ENCODE measurements at places on chromosomes 1 and 21.

DNA sequence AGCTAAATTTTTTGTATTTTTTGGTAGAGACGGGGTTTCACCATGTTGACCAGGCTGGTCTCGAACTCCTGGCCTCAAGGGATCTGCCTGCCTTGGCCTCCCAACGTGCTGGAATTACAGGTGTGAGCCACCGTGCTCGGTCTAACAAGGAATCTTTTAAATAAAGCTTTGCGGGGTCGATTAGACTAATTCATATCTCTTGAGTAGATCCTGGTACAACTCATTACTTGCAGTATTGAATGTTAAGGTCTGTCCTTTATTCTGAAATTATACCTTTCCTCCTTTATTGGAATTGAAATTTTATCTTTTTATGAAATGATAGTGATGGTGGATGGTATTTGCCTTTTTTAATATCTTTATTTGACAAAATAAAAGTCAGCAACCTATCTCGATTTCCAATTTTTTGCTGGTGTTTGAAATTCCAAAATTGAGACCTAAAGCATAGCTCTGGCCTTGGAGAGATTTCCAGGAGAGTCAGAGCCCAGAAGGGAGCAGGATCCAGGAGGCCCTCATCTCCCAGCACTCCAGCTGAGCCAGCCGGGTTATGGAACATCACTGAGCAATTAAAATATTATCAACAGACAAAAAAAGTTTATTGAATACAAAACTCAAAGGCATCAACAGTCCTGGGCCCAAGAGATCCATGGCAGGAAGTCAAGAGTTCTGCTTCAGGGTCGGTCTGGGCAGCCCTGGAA lies 4.7 kb downstream of the S100A2 start:
- no peak for DNase-seq

DNA sequence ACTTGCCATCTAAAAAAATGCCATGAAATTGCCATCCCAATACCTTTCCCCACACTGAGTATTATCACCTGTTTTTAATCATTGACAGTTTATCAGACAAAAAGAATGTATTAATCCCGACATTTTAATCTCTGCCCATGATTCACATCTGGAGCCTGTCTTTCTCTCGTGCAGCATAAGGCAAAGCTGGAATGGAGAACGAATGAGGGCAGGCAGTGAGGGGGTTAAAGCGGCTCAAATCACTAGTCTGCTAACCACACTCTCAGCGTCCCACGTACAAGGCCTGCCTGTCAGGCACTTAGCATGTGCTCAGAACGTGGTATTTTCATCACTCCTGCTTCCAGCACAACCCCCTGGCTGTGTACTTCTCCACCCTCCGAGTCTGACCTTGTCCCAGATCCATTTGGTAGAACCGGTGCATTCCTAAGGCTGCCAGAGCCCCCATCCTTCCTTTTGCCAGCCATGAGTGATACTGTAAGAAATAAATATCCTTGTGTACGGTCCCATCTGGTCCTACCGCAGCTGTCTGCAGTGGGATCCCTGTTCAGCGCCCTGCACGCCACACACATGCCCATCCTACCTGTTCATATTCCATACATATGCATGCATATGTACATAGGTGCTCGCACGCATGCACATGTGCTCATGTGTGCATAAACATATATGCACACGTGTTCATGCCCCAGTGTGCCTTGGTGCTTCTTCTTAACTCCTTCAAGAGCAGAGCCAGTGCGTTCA lies 34.6 kb upstream of the FHAD1 start:
- DNase-seq, result no peak

GRCh38 chr1:2972879-2973575 lies 48.2 kb upstream of the ACTRT2 start:
- no peak for DNase-seq

GRCh38 chr1:208803011-208803811 lies 559.0 kb upstream of the PLXNA2 start:
- no peak for DNase-seq

- no peak for DNase-seq
Measured at GRCh38 chr1:191697556-191697955, 460.7 kb upstream of the RGS18 start.

DNA sequence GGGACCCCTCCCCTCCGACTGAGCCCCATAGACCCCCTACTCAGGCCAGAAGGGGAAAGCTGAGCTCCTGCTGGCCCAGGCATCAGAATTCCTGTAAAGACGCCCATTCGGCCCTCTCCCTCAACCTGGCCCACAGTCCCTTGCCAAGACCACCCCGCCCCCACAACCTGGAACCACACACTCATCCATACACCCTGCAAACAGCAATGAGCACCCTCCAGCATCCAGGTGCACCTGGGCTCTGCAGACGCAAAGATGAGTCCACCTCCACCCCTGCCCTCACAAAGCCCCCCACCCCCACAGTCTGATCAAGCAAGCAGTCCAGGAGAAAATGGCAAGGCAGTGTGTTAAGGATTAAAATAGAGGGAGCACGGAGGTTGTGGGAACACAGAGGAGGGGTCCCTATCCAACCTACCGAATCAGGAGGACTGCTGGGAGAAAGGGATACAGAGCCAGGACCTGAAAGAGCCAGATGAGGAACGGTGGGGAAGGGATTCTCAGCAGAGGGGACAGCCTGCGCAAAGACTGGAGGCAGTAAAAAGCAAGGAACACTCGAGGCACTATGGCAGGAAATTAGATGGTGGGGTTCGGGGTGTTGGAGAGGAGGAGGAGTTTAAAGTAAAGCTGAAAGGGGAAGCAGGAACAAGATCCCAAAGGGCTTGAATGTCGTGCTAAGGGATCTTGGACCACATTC lies 67.3 kb upstream of the LAPTM5 start:
- DNase-seq, result no peak

DNA sequence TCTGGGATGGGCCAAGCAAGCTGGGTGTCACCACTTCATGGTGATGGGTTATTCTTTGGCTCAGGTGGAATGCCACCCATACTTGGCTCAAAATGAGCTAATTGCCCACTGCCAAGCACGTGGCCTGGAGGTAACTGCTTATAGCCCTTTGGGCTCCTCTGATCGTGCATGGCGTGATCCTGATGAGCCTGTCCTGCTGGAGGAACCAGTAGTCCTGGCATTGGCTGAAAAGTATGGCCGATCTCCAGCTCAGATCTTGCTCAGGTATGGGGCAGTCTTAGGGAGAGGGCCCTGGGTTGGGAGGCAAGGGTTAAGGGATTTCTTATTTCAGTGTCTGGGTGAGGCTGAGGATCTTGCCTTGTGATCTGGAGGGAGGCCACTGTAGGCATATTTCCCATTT lies 15.4 kb upstream of the NASP start:
- DNase-seq, result no peak

DNA sequence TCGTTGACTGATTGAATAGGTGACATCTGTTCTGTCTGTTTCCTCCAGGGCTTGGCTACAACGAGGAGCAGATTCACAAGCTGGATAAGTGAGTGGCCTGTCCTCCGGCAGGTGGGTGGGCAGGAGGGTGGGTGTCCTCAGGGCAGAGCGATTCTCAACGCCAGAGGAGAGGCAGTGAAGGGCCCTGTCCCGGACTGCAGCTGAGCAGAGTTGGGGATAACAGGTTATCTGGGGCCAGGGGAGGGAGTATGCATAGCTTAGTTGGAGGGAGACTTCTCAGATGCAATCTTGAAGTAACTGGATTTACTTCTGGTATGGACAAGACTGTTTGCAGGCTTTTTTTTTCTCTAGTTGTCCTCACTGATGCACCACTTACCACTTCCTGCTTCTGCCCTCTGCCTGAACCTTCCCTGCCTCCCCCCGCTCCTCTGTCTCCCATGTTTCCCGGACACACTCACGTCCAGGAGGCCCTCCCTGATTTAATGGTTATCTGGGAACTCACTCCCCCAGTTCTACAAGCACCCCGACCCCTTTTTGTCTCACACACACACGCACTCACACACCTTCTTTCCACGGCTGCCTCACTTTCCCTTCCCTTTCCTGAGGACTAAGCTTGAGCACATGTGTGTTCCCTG lies 16.4 kb upstream of the RASSF5 start:
- no peak for DNase-seq

DNA sequence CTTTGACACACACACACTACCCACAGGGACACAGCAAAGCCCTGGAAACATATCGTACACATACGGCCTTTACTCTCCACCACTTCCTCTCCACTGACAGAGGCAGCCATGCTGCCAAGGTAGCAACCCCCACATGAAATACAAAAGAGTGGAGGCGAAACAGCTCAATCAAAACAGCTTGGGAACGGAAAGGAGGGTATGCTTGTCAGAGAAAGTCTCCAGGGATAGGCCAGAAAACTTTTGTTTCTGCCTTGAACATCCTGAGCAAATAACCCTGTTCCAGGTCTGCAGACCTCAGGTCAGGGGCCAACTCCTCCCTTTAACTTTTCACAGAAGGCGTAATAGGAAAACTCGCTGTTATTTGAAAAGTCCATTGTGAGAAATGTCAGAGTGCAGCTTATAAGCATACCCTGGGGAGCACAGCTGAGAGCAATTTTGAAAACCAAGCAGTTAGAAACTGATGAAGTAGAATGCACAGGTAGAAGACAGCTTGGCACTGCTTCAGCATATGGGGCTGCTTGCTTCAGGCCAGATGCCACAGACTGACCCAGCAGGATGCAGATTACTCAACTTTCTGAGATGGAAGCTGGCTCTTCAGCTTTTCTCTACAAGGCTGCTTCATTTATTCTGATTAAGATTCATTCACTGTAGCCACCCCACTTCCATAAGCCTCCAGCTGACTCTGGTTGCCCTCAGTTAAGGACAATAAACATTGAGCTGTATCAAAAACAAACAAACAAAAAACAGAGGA lies 18.0 kb downstream of the KIAA0319L start:
- DNase-seq, result no peak

DNA sequence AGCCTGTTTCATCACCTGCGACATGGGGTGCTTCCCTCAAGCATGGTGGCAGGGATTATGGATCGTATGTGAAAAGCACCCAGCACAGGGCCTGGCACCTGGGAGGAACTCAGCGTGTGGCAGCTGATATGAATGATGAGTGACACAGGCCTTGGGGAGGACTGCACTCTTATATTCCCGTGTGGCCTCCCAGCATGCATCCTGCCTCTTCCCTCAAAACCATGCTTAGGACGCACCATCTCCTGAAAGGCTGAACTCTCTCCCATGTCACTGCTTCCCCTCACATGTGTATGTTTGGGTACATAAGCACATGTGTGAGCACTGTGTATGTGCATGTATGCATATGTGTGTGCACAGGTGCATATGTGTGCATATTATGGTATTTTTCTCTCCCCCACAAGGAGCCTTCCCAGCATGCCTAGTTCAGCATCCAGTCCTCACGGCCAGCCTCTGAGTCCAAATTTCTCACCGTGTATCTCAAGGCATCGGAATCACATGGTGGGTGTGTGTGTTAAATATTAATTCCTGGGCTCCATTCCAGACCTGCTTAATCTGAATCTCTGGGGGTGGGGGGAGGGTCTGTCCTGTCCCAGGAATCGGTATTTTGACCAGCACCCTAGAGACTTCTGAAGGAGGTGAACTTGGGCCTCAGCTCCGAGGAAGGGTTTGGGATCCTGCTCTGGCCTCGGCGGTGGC lies 12.8 kb downstream of the MYOM3 start:
- DNase-seq, result no peak

DNA sequence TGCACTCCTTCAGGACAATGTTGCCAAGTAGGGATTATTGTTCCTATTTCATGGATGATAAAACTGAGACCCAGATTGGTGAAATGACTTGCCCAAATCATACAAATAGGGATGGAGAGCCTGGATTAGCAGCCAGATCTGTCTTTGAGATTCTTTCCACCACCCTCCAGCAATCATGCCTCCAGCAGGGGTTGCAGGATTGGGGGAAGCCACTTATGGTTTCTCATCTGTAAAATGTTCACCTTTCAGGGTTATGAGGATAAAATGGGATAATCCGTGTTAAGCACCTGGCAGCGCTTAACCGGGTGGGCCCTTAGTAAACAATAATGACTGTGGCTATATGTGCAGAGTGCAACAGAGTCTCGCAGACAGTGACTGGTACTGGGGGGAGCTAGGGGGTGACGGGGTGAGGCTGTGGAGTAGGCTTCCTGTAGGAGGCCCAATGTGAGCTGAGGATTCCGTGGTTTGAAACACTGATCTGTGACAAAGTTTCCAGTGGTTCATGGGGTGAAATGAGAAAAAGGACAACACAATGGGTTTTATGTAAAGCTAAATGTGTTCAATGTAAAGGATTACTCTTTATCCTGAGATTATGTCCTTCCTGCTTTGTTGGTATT lies 33.7 kb upstream of the FOXO6 start:
- no peak for DNase-seq
